Sigmoid colon (tissue), 7 donors: ENCODE measurements at places on chromosomes 3 and 15. TPM values are rescaled to one million over a fixed set of nuclear protein-coding genes. Genes with fewer than 3 reads are reported as not detected.

TOPAZ1 gene
- total RNA-seq, result not detected

HIGD2B gene
- total RNA-seq, result not detected

ACTRT3 gene
- 1.8 TPM for total RNA-seq

AMIGO3 gene
- total RNA-seq, result not detected

TYRO3 gene
- 4.4 TPM for total RNA-seq

UBAP1L gene
- total RNA-seq, result 4.6 TPM

PDZRN3 gene
- 208 TPM for total RNA-seq

CMTM8 gene
- 0.81 TPM for total RNA-seq

SCN11A gene
- total RNA-seq, result 1.5 TPM

FBXL22 gene
- total RNA-seq, result 91.6 TPM

DNASE1L3 gene
- 0.82 TPM for total RNA-seq

TEX55 gene
- not detected for total RNA-seq

ATP13A5 gene
- total RNA-seq, result not detected

RABL3 gene
- 9.4 TPM for total RNA-seq

SEMA7A gene
- 3.5 TPM for total RNA-seq

C3orf49 gene
- total RNA-seq, result not detected

TUSC7 gene
- not detected for total RNA-seq

GOLGA8H gene
- total RNA-seq, result not detected

OR5K2 gene
- total RNA-seq, result not detected

AHSG gene
- total RNA-seq, result not detected

TMEM44 gene
- 11.9 TPM for total RNA-seq

SPINK8 gene
- total RNA-seq, result not detected

TNFAIP8L3 gene
- 7.1 TPM for total RNA-seq

ILDR1 gene
- total RNA-seq, result not detected

SYNPR gene
- total RNA-seq, result 0.36 TPM

SOX14 gene
- total RNA-seq, result not detected

TMEM108 gene
- total RNA-seq, result 0.95 TPM

RASGRF1 gene
- total RNA-seq, result not detected

TTC14 gene
- 56.9 TPM for total RNA-seq

EPHB3 gene
- 1.8 TPM for total RNA-seq
